Stimulated activated CD4-positive, alpha-beta T cell treated with anti-CD3 and anti-CD28 coated beads, TNF-alpha, amount 100 ng/mL, for 24 hours (primary cell): ENCODE measurements at places on chromosomes 1 and 21.
A peak's percentile ranks its signal among the peaks of the same experiment; 100 is the strongest.

DNA sequence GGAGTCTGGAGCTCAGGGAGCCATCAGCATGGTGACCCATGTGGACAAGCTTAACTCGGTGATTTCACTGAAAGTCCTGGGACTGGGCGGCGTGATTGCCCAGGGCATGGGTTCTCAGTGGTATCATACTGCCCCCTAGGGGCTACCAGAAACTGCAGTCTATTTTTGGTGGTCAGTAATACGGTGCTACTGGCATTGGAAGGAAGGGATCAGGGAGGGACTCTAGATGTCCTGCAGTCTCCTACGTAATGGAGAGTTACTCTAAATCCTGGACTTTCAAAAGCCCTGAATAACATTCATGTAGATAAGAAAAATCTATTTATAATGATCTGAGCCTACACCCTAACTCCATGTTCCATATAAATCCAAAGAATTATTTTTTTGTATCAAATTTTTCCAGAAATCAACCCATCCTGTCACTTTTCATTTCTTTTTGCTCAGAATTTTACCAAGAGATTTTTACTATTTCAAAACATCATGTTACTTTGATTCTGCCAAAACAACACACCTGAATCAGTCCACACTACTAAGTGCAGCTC, 37.3 kb downstream of the PABPC4 start:
- no peak for DNase-seq

- DNase-seq: peak; percentile 78
Measured at GRCh38 chr1:44786138-44786840, 1.7 kb downstream of the BEST4 start.

- DNase-seq: no peak
Measured at GRCh38 chr21:46081022-46081861, 16.7 kb upstream of the COL6A2 start.

DNA sequence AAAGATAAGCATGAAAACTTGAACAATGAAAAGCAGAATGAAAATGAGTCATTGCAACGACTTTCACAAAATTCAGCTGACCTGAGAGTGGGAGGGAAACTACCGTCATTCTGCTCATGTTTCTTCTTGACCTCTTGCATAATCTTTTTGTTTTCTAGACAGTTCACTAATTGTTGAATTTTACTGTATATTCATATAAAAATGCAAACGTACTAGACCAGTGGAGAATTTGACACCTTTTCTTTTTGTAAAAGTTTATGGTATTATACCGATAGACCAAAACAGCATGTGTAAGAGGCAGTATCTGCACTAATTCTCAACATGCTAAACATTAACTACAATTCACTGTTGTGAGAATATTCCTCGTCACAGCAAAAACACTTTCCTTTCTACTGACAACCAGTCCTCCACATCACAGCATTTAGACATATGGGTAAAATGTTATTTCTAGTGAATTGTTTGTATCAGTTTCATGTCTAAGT, 137.8 kb downstream of the GREM2 start:
- DNase-seq: no peak

GRCh38 chr21:19608101-19608621, 1204.6 kb upstream of the TMPRSS15 start:
- DNase-seq: no peak

DNA sequence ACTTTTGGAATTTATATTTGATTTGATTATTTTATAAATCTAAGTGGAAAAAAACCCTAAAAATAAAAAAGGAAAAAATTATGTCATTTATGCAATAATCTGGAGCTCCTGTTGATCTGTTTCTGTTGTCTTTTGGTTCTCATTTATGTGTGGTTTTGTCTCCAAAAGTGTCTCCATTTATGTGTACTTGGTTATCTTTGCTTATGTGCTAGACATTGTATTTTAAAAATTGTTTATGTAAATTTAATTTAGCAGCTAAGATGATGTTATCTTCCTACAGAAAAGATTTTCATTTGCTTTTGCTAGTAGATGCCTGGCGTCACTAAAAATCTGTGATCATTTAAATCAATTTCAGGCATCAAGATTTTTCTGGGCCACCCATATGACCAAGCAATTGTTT, 95.7 kb downstream of the OSBPL9 start:
- no peak for DNase-seq

- no peak for DNase-seq
Measured at GRCh38 chr1:10632691-10633090, 157.9 kb downstream of the PEX14 start.
